ENCODE measurements at places on chromosomes 16 and 17. TPM values are rescaled to one million over a fixed set of nuclear protein-coding genes. Genes with fewer than 3 reads are reported as not detected.
A peak's percentile ranks its signal among the peaks of the same experiment; 100 is the strongest.

DNA sequence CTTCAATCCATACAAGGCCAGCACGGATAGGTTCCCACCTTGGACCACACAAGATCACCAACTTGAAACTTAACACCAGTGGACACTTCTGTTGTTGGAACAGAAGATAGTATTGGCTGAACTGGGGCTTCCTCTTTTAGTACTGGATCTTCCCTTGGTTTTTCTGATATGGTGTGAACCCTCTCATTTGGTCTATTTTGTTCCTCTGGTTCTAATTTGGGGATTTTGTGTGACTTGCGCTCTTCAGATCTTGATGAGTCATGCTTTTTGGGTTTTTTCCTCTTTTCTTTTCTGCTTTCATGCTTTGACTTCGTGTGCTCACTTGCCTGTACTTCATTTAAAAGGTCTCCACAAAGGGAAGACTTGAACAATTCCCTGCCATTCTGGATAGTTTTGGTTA lies 39.0 kb downstream of the SOST start:
- DNase-seq: no peak

DNA sequence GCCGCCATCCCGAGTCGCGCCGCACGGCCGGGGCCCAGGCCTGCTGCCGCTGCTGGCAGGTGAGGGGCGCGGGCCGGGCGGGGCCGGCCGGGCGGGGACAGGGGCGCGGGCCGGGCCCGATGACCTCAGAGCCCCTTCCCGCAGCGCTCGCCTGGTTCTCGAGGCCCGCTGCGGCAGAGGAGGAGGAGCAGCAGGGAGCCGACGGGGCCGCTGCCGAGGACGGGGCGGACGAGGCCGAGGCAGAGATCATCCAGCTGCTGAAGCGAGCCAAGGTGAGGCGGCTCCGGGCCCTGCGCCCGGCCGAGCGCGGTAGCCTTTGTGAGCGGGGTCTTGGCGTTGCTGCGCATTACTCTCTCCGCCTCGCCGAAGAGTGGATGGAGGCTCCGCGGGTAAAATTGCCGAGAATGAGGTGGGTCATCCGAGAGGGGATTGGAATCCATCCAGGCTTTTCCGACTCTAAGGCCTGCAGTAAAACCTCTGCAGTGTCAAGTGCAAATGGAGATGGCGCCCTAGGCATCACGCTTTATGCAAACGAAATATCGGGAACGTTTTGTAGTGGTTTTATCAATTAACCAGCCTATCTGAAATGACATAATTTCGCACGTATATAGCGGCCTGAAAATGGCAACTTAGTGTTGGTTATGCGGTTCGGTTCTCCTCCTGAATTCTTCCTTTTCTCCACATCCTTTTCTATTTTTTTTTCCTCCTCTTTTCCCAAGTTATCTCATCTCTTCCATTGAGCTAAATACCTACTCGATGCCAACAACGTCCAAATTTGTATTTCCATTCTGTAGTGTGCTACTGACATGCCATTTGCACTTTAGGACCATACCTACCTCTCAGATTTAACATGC lies 577 bp downstream of the TTC19 start:
- peak; percentile 66 for DNase-seq

The KRT40 gene
- polyA plus RNA-seq: 5.9 TPM

- DNase-seq: peak; percentile 92
Measured at GRCh38 chr16:667780-668518, at the start of gene RHOT2. RHOT2 (plus strand) TSS chr16:668132; CDS start chr16:668200, 68 bp downstream.

DNA sequence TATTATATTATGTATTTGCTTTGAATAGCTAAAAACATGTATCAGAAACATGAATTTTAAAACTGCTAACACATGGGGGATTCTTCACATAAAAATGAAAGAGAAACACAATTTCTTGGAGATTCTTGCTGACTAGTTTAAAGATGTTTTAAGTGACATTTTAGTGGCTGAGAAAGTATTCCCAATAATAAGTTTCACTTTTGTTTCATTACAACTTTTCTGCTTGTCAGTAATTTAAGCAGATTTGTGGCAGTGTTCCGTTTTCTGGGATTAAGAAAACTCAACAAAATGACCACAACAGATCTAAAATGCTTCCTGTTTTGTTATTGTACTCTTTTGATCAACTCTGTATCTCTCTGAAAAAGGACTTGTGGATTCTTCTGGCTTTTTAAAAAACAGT lies 75.9 kb downstream of the NLK start:
- no peak for DNase-seq

The CA7 gene
- not detected for polyA plus RNA-seq

- no peak for DNase-seq
Measured at GRCh38 chr17:21292867-21293830, 8.6 kb downstream of the MAP2K3 start.

The MMP25 gene
- polyA plus RNA-seq: 3.0 TPM

- DNase-seq: no peak
Measured at GRCh38 chr17:79298799-79299198, 224.2 kb downstream of the ENGASE start.

The RNF157 gene
- 14.1 TPM for polyA plus RNA-seq

The SOCS7 gene
- 15.4 TPM for polyA plus RNA-seq

- DNase-seq: peak; percentile 63
Measured at GRCh38 chr17:43338886-43339516, 59.8 kb upstream of the ARL4D start.

GRCh38 chr17:7363311-7363710 lies 8.4 kb downstream of the TMEM95 start:
- no peak for DNase-seq

DNA sequence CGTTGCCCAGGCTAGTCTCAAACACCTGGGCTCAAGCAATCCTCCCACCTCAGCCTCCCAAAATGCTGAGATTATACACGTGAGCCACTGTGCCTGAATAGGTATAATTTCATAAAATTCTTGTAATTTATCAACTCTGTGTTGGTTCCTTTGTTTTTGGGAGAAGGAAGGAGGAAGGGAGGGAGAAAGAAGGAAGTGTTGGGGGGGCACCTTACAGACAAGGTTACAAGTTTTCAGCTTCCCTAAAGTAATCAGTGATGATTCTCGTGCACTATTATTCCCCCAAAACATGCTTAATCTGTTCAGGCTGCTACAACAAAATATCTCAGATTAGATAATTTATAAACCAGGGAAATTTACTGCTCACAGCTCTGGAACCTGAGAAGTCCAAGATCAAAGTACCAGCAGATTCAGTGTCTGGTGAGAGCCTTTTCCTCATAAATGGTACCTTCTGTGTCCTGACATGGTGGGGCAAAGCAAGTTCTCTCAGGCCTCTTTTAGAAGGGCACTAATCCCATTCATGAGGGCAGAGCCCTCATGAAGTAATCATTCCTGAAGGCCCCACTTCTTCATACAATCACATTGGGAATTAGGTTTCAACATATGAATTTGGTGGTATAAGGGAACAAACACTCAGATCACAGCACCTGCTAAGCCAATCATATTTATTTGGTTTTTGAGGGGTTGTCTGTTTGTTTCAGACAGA lies 28.1 kb downstream of the USP32 start:
- no peak for DNase-seq

The CCL4 gene
- polyA plus RNA-seq: 5.1 TPM

The KREMEN2 gene
- 1.7 TPM for polyA plus RNA-seq

The CD300E gene
- polyA plus RNA-seq: 0.13 TPM

- no peak for DNase-seq
Measured at GRCh38 chr17:30229012-30229411, 6.5 kb downstream of the SLC6A4 start.

DNA sequence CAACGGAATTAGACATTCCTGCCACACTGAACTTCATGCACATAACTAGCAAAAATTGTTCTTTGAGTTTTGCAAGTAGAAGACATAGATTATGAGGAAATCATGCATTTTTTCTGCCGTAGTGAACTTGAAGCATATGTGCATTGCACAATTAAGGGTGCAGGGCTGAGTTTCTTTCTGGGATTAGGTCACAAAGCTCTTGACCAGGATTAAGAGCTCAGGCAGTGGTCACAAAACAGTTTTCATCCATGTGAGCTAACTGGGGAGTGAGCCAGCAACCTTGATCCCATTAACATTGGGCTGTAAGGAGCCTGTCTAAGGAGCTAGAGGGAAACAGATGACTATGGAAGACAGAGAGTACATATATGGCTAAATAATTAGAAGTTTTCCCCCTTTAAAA lies 143.7 kb downstream of the PMP22 start:
- DNase-seq: no peak

The TMEM219 gene
- polyA plus RNA-seq: 65.6 TPM

The MIEF2 gene
- polyA plus RNA-seq: 11.5 TPM

The IGSF6 gene
- 1.9 TPM for polyA plus RNA-seq

GRCh38 chr17:6061290-6061689 lies 8.9 kb upstream of the WSCD1 start:
- no peak for DNase-seq

DNA sequence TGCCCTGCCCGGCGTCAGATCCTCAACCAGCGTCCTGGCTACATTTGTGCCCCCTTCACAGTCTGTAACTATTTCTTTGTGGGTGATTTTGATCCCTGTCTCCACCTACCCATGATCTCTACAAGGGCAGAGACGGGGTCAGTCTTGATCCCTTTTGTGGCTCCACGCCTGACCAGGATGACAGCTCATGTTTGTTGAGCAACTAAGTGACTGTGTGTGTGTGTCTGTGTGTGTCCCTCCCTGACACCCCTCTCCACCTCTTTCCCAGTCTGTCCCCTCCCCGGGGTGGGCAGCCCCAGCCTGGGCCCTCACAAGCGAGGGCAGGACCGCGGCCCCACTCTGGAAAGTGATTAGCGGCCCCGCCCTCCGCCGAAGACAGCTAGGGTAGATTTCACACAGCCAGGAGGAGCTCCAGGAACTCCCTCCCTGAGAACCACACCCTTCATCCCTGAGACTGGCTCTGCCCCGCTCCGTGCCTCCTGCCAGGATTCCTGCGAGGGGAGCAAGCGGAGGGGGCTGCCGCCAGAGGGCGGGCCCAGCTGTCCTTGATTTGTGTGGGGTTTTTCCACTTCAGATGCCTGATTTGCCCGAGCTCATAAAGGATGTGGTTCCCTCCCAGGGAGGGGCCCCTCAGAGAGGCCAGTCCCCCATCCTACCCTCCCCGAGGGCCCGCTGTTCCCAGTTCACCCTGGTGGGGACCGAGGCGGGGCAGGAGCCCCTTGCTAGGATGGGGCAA lies 5.3 kb upstream of the HS3ST6 start:
- peak; percentile 63 for DNase-seq

The SLC9A5 gene
- 0.72 TPM for polyA plus RNA-seq

- DNase-seq: no peak
Measured at GRCh38 chr16:3645504-3646347, 8.8 kb upstream of the DNASE1 start.

The CPHXL2 gene
- polyA plus RNA-seq: not detected

The KRTAP3-2 gene
- 0.29 TPM for polyA plus RNA-seq

DNA sequence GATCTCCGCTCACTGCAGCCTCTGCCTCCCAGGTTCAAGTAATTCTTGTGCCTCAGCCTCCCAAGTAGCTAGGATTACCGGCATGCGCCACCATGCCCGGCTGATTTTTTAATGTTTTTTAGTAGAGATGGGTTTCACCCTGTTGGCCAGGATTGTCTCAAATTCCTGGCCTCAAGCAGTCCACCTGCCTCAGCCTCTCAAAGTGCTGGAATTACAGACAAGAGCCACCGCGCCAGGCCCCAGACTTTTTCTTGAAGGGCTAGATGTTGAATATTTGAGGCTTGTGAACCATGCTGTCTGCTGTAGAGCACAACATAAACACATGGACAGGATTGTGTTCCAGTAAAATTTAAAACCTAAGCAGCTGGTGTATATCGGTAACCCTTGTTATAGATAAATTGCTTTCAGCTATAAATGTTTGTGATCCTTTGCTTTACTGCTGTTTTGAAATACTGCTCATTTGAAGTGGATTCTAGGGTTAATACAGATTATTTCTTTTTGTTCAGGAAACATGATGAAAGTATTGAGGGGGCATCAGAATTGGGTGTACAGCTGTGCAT lies 12.4 kb downstream of the WSB1 start:
- no peak for DNase-seq

GRCh38 chr16:71408536-71408935 lies 33.3 kb downstream of the TLE7 start:
- no peak for DNase-seq

DNA sequence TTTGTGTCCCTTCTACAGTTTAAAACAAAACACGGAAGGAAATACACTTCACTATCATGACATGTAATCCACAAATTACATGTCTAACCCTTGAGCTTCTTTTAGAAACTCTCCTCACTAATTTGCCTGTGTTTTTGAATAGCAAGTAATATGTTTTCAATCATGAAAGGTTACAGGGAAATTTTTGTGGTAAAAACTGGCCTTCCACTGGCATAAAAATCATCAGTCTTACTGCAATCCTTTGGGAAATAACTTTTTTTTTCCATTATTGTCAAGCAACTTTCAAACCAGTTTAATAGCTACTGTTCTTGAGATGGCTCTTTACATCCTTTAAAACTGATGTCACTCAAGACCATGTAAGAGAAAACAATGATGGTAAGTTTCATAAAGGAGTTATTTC lies 27.0 kb downstream of the MYO1D start:
- DNase-seq: no peak

The EVPLL gene
- polyA plus RNA-seq: 0.24 TPM

GRCh38 chr17:41695954-41696757 lies 7.5 kb downstream of the EIF1 start:
- peak; percentile 76 for DNase-seq

DNA sequence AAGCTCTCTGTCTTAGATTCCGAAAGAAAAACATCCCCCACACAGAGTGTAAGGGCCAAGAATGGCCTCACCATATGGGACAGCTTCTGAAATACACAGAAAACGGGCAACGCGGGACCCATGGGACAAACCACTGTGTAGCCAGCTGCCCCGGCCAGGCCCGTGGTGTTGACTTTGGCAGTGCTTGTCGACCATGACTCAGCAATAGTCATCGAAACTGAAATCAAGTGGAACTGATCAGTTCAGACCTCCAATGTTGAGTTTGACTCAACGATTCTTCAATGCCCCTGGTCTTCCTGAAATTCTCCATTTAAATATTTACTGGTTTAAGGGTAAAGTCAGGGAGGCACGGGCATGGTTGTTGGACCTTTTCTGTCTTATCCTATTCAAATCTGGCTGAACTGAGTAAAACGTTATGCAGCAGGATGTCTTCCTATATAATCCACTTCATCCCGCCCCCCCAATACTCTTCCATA lies 27.5 kb downstream of the ZFHX3 start:
- DNase-seq: peak; percentile 75

DNA sequence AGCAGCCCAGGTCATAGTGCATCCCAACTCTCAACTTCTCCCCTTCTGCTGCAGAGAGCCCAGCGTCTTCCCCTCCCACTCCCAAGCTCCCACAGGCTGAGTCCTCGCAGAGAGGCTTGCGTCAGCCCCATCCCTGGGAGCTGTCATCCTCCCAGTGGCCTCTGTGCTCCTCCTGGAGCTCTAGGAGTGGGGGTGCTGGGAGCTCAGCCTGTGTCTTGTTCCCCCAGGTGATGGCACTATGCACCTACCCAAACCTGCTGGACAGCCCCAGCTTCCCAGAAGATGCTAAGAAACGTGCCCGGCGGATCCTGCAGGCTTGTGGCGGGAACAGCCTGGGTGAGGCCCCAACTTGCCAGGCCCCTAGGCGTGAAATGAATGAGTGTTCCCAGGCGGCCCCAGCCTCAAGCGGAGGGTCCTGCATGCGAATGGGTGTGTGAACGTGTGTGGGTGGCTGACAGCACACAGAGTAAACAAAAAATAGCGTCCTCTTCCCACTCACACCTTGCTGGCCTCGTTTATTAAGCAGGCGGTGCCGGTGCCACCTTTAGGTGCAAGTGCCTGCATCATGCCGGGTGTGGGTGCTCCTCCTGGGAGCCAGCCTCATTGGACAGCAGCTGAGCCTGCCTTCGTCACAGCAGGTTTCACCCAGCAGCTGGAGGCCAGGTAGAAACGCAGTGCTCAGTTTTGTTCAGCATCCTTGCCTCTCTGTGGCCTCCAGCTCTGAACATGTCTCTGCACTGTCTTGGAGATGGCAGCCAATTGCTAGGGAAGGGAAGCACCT lies 16.5 kb downstream of the GPT2 start:
- DNase-seq: no peak

The TBX21 gene
- polyA plus RNA-seq: 0.22 TPM

GRCh38 chr16:24538756-24539294 lies 541 bp upstream of the RBBP6 start:
- DNase-seq: no peak
